Type B pancreatic cell (in vitro differentiated cells): ENCODE measurements at places on chromosomes 11 and 22. TPM values are rescaled to one million over a fixed set of nuclear protein-coding genes. Genes with fewer than 3 reads are reported as not detected.
A peak's percentile ranks its signal among the peaks of the same experiment; 100 is the strongest.

DNA sequence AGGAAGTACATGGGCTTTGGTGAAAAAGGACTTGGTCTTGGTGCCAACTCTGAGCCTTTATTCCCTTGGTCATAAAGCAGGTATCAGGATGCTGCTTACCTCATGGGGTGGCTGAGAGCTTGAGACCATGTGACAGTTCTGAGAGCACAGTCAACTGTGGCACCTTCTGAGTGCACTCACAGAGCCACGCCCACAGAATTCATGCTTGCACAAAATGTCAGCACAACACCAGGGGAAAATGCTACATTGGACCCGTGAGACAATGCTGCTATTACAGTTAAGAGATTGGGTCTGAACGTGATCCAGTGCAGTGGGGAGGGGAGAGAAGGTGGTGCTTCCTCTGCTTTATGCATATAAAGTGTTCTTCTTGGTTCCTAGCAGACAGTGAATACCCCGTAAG, 79.5 kb upstream of the SPON1 start:
- no peak for DNase-seq

GRCh38 chr11:71420455-71421241, 27.5 kb downstream of the DHCR7 start:
- DNase-seq: no peak

DNA sequence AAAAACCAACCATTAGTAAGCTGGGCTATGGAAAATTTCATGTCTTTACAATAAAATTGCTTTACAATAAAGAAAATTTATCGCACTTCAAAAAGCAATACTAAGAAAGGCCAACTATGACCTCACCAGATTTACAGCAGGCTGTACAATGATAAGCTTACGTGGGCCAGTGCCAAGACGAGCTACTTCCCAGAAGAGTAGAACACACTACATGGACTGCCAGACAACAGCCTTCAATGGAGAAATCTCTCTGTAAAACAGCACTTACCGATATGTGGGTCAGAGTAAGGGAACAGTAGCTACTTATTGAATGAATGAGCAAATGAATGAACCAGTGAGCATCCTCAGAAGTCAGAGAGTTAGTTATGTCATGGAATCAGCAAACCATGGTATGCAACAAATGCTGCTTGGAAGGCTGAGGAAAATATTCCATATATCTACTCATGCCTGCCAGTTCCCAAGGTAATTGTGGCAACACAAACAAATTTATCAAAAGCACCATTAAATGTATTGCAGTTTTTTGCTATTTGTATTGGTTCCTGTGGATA, 74.4 kb downstream of the SLC36A4 start:
- no peak for DNase-seq

DNA sequence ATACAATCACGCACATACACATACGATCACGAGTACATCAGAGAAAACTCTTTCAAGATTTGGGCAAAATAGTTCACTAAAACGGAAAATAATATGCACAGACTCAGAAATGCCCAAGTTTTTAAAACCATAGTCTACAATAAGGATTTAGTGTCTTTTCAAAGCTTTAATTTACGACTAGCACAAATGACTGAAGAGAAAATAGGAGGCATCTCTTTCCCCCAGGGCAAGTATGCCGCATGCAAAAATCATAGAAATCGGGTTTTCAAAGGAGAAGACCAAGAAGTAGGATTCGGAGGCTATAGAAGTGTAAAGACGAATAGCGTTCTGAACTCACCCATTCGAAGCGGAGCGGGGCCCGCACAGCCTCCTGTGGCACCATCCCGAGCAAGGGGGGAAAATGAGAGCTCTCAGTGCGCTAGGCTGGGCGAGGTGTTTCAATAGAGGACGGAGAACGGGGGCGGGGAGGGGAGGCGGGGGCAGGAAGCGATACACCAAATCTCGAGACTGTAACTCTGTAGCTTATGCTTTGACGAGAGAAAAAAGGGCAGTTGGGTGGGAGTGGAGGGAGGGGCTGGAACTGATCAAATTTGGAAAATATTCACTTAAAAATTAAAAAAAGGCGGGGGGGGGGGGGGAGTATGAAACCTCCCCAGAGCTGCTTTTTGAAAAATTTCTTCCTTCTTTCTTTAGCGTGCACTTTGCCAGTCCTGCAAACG, 15.8 kb downstream of the BLID start:
- DNase-seq: peak; percentile 70

- DNase-seq: peak; percentile 56
Observed at GRCh38 chr22:20400606-20401375, 6.8 kb downstream of the ZNF74 start.

- DNase-seq: no peak
Observed at GRCh38 chr11:95739108-95739938, 50.3 kb downstream of the FAM76B start.

GRCh38 chr11:105334025-105334714, 194.6 kb upstream of the CARD18 start:
- DNase-seq: no peak

The RFPL3 gene
- total RNA-seq: 0.24 TPM in 1 of 2 replicates, not detected in the other

DNA sequence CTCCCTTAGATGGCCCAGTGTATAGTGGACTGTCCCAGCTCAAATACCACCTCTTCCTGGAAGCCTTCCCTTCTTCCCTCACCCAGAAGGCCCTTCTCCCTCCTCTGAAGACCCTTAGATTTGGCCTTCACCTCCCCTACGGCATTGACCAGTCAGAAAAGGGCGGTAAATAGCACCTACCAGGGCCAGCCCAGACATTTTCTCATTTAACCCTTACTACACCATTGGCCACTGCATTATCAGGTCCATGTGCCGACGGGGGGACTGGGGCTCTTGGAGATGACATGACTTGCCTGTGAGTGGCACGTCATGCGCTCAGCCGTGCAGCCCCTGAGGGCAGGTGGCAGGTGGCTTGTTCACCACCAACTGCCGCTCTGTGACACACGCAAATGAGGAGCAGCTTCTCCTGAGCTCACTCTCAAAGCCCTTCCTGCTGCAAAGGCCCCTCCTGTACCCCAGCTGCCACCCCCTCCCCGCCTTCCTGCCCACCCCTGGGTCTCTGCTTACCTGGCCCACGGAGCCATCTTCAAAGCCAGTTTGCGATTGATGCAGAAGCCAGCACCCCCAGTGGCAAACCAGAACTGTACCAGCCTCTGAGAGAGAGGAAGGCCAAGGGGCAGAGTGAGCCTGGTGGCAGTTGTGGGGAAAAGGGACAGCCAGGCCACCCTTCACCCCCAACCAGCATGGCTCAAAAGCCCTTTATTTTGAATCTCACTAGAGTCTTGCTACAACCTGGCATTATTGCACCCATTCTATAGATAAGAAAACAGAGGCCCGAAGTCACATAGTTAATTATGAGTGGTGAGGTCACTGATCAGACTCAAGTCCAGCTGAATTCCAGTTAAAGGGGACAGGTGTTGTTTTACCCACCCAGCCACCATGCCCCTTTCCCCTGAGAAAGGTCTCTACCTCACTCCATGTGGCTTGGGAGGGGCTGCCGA, 9.5 kb downstream of the MFNG start:
- DNase-seq: no peak

- DNase-seq: peak; percentile 50
Observed at GRCh38 chr22:49331878-49332277, 495.8 kb downstream of the BRD1 start.

DNA sequence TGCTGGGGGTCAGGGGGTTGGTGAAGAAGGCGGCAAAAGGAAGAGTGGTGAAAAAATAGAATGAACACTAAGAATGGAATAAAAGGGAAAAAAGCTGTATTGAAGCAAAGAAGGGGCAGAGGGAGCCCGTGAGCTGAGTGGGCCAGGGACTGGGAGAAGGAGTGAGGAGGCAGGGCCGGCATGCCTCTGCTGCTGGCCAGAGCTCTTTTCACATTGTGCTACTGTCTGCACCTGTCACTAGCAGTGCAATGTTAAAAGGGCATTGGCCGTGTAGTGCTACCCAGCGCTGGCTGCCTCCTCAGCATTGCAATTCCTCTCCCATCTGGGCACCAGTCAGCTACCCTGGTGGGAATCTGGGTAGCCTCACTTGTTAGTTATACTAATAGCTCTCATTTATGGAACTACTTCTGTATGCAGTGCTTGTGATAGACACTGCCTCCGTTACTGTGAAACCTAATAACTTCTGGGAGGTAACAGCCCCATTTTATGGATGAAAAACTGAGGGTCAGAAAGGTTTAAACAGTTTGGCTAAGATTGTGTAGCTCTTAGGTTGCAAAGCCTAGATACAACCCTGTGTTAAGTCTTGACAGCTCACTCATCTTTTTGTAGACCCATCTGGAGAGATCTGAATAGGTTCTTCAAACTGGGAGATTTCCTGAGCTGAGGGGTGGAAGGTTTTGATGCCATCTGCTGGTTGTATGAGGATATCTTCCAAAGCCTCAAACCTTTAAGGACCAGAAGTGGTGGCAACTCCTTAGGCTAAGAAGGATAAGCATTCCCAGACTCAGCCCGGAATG, 8.5 kb downstream of the YPEL4 start:
- DNase-seq: no peak

DNA sequence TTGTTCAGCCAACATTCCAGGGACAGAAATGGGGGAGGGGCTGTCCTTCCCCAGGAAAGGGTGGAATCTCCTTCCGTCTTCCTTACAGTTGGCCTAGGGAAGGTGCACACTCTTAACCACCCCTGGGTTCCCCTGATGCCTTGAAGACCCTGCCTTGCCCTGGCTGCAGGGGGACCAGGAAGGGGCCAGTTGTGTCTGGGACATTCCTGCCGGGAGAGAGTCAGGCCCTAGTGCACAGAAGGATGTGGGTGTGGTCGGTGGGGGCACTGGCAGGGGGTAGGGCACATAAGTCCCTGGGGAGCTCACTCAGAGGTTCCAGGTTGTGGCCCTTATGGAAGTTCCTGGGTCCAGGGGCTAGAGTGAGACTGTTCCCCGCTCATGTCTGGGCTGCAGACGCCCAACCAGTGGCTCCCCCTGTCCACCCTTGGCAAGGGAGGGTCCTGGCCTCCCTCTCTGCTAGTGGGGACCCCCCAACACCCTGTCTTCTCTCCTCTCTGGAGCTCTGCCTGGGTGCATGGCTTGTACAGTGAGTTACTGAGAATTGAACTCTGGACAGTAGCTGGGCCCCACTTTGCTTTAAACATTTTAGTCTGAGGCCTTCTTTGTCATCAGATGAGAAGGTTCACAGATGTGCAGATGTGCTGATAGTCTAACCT, 2.0 kb upstream of the APOBEC3A start:
- no peak for DNase-seq

- DNase-seq: peak; percentile 59
Observed at GRCh38 chr22:30922151-30922611, 46.4 kb downstream of the MORC2 start.

The PARVG gene
- 0.19 and 0.21 TPM in 2 replicates for total RNA-seq

The GGT5 gene
- total RNA-seq: 0.14 and 0.80 TPM in 2 replicates

- DNase-seq: no peak
Observed at GRCh38 chr11:9250139-9250582, 15.0 kb downstream of the DENND5A start.

DNA sequence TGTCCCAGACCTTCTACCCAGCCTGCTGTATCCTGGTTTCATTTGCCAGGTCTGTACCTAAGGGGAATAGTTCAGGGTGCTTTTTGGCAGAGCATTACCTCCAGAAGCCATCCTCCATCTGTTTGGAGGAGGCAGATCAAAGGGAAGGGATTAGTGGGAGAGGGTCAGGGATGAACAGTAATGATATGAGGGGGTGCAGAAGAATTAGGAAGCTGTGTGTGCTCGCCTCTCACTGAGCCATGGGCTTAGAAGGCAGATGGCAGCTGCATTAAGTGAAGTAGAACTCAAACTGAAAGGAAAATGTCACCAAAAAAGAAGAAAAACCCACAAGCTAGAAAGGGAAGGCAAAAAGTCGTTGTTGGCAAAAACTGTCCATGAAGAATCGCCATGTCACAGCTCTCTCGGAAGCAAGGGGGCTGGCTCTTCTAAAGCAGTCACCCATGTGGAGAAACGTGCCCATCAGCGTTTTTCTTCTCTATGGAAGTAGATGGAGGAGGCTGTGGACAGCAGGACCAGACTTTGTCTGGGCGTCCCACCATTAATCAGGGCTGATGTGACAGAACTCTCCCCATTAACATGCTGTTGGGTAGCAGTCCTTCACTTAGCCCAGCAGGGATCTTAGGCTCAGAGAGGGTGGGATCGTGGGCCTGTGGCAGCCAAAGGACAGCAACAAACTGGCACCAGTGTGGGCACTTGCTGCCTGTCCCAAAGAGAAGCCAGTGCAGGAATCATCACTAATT, 46.8 kb downstream of the CEP164 start:
- no peak for DNase-seq

The TMEM86A gene
- 3.6 and 6.5 TPM in 2 replicates for total RNA-seq

- no peak for DNase-seq
Observed at GRCh38 chr11:75553889-75554257, 8.2 kb upstream of the SERPINH1 start.

GRCh38 chr22:43081968-43082367, 7.2 kb downstream of the TTLL1 start:
- no peak for DNase-seq

- DNase-seq: no peak
Observed at GRCh38 chr11:46594785-46595184, 962 bp upstream of the AMBRA1 start.

DNA sequence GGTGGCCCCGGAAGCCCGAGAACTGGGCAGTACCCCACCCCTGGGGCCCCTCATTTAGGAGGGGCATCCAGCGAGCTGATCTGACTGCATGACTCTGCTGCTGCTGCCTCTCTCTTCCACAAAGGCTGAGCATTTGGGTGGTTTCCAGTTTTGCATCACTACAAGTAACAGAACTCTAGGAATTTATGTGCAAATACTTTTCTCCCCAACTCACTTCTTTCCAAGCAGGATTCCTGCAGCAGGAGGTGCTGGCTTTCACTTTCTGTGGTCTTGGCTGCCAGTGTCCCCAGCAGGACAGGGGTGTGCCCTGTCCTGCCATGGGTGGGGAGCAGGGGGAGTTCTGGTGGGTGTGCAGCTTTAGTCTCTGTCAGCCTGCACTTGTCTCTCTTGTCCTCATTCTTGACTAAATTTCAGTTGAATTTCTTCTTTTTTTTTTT, 21.2 kb downstream of the UPB1 start:
- DNase-seq: no peak

The GTSE1 gene
- total RNA-seq: 12.3 and 39.6 TPM in 2 replicates

GRCh38 chr22:39475902-39476301, 19.1 kb downstream of the MGAT3 start:
- DNase-seq: no peak

The TTC36 gene
- total RNA-seq: 1.6 and 1.8 TPM in 2 replicates

GRCh38 chr22:28505416-28506149, 174.1 kb downstream of the TTC28 start:
- DNase-seq: no peak

GRCh38 chr11:112274007-112274783, 13.5 kb upstream of the PLET1 start:
- DNase-seq: no peak

- peak; percentile 39 for DNase-seq
Observed at GRCh38 chr11:134654161-134654915, 242.3 kb upstream of the B3GAT1 start.
